Stimulated activated CD8-positive, alpha-beta memory T cell treated with anti-CD3 and anti-CD28 coated beads, Interleukin-4, amount 100 ng/mL, for 4 hours (primary cell): ENCODE measurements at places on chromosomes 4 and X.
A peak's percentile ranks its signal among the peaks of the same experiment; 100 is the strongest.

GRCh38 chr4:94430406-94430805 is 21.3 kb upstream of the PDLIM5 start:
- no peak for DNase-seq

- no peak for DNase-seq
These were observed 69.6 kb upstream of the MTNR1A start for GRCh38 chr4:186624951-186625350.

GRCh38 chr4:153513596-153513995 is 47.4 kb downstream of the TMEM131L start:
- DNase-seq: no peak

DNA sequence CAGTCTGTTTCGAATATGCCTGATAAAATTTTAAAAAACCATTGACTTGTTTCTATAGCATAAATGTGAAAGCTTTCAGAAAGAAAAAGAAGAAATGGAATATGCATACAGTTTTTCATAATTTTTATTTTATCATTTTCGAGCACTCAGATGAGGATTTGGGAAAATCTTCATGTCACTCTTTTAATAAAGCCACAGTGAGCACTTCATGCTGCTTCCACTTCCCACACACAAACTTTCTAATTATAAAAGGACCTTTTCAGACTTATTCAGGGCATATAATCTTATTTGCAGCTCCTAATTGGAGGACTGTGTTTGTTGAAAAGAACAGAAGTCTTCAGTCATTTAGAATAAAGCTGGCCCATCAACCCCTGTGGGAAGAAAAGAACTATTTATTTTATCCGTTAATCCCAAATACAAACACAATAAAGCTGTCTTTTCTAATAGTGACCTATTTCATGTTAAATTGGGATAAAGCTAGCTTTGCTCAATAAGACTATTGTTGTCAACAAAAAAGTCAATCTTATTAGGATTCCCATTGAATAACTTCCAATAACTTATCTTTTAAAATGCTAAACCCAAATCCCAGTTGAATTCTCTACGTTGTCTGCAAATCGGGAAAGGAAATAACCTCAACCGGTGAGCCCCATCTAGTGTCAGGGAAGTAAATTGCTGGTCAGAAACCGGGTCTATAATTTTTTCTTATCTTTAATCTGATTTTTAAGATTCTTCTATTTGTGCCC is 211.5 kb downstream of the PDGFRA start:
- DNase-seq: no peak

DNA sequence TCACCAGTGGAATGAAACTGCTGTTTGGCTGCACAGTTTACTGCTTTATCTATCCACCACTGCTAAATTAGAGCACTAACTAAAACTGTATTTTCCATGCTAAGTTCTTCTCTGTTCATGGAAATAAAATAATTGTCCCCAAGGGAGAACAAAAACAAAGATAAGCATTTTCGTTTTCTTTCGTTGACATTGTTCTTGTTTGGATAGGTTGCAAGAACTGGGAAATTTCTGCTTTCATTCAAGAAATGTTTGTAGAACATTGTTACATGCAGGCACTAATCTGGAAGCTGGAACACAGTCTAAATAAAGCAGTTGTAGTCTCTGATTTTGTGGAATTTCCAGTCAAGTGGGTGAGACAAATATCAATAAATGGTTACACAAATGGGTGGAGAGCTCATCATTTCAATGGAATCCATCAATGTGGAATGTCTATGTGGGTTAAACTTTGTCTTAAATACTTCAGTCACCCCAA is 5.8 kb upstream of the CXCL8 start:
- DNase-seq: no peak

GRCh38 chrX:46575586-46575985 is 2.0 kb downstream of the CHST7 start:
- no peak for DNase-seq

DNA sequence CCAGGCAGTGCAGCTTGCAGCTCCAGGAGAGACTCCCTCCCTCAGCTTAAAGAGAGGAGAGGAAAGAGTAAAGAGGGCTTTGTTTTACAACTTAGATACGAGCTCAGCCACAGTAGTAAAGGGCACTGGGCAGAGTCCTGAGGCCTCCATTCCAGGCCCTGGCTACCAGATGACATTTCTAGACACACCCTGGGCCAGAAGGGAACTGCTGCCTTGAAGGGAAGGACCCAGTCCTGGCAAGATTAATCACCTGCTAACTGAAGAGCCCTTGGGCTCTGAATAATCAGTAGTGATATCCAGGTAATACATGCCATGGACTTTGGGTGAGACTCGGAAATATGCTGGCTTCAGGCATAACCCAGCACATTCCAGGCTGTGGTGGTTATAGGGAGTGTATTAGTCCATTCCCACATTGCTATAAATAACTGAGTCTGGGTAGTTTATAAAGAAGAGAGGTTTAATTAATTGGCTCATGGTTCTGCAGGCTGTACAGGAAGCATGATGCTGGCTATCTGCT is 15.3 kb upstream of the SLC16A2 start:
- no peak for DNase-seq

- DNase-seq: no peak
These were observed 11.6 kb upstream of the PYURF start for GRCh38 chr4:88535090-88535755.

- no peak for DNase-seq
These were observed 45.6 kb upstream of the GRID2 start for GRCh38 chr4:92257931-92258857.

GRCh38 chr4:110062166-110062565 is 136.2 kb downstream of the ELOVL6 start:
- no peak for DNase-seq

DNA sequence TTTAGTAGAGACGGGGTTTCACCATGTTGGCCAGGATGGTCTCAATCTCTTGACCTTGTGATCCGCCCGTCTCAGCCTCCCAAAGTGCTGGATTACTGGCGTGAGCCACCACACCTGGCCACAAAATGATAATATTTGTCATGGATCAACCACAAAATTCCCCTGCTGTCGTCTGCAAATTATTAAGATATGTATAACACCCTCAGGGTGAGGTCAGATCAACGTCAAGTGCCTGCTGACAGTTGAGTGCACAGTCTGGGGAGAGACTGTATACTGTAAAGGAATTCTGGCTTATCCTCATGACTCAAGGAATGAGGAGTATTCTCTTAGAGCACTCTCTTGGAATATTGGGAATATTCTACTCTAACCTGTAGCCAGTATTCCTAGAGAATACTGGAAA is 11.2 kb downstream of the EPGN start:
- no peak for DNase-seq

DNA sequence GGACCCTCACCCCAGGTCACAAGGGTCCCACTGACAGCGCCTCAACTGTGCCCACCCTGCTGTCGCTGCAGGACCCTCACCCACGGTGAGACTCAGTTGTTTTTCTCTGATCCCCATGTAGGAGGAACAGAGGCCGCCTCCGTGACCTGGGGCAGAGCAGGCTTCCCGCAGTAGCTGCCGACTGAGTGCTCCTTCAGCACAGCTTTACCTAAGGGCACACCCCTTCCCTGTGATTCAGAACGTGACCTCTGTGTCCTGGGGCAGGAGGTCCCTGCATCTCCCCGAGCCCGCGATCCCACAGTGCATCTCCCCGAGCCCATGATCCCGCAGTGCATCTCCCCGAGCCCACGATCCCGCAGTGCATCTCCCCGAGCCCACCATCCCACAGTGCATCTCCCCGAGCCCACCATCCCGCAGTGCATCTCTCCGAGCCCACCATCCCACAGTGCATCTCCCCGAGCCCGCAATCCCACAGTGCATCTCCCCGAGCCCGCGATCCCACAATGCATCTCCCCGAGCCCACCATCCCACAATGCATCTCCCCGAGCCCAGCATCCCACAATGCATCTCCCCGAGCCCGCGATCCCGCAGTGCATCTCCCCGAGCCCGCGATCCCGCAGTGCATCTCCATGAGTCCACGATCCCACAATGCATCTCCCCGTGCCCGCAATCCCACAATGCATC is 23.6 kb downstream of the PPP2R3B start:
- DNase-seq: no peak

GRCh38 chrX:14528629-14529289 is 577 bp upstream of the GLRA2 start:
- DNase-seq: no peak

GRCh38 chrX:102950908-102951866 is 14.1 kb downstream of the RAB40AL start:
- peak; percentile 14 for DNase-seq

- no peak for DNase-seq
These were observed 28.0 kb downstream of the NAT8L start for GRCh38 chr4:2087170-2087569.

GRCh38 chr4:107618656-107619055 is 101.4 kb downstream of the PAPSS1 start:
- no peak for DNase-seq

DNA sequence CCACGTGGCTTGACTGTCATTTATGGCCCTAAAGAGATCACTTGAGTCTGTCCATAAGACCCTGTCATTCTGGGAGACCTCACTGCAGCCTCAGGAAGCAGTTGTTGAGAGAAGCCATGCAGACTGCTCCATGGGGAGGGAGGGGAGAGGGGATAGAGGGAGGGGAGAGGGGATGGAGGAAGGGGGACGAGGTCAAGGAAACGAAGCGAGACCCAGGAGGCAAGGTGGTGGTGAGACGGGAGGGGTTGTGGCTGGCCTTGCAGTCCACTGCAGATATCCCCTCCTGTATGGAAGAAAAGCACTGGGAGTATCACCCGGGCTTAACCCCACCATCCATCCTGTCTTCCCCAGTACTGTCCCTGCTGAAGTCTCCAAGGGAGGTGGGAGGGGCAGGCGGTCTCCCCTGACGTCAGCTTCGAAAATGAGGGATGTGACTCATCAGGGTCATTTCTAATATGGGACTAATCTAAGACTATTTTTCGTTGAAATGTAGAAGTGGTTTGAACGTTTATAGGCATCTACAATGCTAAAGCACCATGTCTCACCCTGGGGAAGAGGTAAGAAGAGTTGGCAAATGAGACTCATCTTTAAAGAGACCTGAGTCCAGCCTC is 5.6 kb downstream of the TMEM255A start:
- DNase-seq: no peak

DNA sequence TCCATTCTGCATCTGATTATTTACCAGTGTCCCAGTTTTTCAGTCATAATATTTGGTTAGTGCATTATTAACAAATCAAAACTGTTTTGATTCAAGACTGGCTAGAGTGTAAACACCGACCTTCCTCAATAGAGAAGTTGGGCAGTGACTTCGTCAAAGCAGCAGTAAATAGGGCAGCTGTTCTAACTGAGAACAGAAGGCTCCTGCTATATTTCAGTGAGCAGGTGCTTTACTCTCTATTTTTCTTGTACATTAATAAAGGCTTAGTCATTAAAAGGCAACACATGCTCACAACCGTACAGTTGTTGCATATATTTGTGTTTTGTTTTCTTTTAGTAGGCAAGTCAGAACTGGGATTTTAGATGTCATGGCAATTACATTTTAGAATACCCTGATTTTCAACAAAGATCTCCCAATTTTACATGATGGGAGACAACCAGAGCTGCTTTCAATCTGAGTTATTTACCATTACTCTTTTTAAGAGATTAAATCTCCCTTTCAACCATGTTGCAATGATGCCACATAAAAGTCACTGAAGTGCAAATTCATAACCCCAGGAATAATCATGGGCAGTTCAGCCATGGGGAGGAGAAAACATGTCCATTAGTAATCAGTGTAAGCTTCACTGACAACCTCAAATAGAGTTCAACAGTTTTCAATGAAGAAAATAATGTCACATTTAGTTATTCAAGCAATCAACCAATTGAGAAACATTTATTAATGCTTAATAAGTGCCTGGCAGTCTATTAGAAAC is 233.3 kb downstream of the NDST4 start:
- DNase-seq: no peak

DNA sequence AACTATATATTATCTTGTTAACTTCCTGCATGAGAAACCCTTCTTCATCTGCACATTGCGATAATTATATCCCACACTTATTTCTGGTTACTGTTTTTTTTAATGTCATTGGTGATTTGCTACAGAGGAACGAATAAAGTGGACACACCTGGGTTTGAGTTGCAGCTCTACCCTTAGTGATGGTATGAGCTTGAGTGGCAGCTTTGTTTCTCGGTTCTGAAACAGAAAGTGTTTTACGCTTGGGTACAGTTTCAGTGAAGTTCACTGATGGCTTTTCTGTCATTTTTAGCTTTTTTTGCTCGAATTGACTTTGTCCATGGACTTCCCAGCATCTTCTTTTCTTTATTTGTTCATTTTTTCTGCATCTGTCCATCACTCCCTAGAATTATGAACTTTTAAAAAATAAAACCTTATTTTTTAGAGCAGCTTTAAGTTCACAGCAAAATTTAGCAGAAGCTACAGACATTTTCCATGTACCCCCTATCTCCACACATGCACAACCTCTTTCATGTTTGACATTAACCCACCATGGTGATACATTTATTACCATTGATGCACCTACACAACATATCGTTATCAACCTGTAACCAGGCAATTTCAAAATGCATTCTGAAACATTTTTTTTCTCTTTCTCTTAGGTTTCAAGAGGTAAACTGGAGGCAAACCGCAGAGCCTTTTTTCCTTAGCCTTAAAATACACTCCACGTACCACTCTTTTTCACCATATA is 1041.6 kb upstream of the PRKX start:
- DNase-seq: no peak

- no peak for DNase-seq
These were observed 112.5 kb downstream of the SH3KBP1 start for GRCh38 chrX:19774905-19775304.

DNA sequence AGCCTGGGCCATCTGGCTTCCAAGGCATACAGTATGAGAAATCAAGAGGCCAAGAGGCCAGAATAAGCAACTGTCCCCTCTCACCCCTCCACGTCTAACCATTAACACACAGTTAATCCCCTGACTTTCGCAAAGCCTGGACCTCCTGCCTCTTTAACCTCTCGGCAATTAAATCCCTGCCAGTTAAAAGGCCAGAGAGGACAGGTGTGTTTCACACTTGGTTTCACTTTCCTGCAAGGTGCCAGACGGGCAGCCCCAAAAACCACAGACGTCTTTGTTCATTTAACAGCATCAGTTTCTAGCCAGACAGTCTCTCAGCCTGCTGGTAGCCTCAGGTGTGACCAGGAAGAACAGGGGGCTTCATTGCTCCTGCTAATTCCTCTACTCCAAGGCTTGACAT is 91.1 kb upstream of the KIT start:
- no peak for DNase-seq

GRCh38 chrX:54178100-54178940 is 4.7 kb downstream of the FAM120C start:
- DNase-seq: no peak
